ENCODE measurements at places on chromosomes 7 and 10. TPM values are rescaled to one million over a fixed set of nuclear protein-coding genes. Genes with fewer than 3 reads are reported as not detected.

The VWA2 gene
- not detected for polyA plus RNA-seq

DNA sequence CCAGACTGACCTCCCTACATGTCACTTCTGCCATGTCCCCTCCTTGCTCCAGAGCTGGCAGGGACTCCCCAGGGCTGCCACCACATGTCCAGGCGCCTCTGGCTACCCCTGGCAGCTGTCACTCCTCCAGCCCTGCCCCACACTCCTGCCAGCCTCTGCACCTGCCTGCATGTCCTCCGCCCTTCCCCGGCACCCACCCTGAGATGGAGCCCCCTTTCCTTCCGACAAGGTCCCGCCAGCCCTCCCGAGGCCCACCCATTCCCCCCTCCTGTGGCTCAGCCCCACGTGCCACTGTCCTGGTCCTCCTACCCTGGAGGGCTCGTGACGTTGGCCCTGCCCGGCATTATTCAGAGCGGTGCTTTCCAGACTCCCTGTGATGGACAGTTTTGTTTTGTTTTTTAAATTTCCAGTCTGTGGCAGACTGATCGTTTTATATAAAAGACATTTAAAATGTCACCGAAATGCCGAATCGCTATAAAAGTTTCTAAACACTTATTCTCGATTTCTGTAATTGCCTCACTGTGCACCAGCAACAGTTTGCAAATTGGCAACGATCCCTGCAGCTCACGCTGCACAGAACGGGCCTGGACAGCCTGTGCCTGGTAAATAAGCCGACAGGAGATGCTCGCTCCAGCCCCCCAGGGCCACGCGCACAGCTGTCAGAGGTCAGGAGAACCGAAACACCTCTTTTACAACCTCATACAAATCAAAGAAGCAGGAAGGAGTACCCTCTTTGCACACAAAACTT, 111.1 kb upstream of the SH2B2 start:
- peaks cover 4% of the 10 kb centered on the region for H3K36me3 ChIP-seq
- H3K27me3 ChIP-seq, result peaks cover 2% of the 10 kb centered on the region

DNA sequence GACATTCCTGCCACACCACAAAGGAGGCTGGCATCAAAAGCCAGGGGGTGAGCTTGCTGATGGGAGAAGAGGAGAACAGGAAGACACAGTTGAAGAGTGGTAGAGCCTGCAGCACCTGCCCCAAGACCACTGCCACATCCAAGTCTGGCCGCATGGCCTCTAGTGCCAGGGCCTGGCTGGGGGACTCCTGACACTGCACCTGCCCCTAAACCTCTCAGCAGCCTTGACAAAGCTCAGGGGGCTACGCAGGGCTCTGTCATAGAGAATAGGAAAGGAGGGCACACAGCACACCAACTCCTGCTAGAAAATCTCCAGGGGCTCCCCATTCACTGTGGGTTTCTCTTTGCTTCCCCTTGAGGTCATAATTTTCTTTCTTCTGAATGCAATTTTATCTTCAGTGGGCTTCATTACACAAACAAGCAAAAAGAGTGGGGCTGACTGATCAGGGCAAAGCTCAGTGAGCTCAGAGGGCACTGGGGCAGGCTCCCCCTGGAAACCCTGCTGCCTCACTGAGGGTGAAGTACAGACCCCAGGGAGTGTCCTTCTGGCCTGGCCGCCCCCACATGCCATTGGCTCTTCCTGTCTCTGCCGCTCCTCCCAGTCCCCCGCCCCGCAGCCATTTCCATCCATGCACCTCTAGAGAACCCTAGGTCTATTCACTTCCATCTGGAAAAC, 37.2 kb downstream of the VOPP1 start:
- no peaks in the 10 kb centered on the region for H3K36me3 ChIP-seq
- H3K4me1 ChIP-seq, result peaks cover 90% of the 10 kb centered on the region

DNA sequence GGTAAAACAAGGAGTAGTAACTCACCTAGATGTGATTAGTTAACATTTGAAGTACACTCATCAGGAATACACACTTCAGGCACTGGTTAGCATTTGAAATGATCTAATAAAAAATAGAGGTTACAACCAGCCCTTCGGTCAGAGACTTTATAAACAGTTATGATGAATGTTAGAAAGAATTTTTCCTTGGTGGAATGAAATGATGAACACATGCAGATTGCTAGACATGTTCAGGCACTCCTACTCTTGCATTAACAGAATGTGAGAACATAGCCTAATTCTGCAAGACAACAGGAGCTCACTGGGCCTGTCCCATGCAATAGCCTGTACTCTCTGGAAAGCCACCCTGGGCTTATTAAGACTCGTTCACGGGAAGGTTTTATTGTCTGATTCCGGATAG, 47.3 kb upstream of the TECTB start:
- no peaks in the 10 kb centered on the region for H3K4me1 ChIP-seq
- no peak overlapping the region for H3K4me3 ChIP-seq
- DNase-seq, result no peak
- H3K36me3 ChIP-seq, result no peaks in the 10 kb centered on the region

DNA sequence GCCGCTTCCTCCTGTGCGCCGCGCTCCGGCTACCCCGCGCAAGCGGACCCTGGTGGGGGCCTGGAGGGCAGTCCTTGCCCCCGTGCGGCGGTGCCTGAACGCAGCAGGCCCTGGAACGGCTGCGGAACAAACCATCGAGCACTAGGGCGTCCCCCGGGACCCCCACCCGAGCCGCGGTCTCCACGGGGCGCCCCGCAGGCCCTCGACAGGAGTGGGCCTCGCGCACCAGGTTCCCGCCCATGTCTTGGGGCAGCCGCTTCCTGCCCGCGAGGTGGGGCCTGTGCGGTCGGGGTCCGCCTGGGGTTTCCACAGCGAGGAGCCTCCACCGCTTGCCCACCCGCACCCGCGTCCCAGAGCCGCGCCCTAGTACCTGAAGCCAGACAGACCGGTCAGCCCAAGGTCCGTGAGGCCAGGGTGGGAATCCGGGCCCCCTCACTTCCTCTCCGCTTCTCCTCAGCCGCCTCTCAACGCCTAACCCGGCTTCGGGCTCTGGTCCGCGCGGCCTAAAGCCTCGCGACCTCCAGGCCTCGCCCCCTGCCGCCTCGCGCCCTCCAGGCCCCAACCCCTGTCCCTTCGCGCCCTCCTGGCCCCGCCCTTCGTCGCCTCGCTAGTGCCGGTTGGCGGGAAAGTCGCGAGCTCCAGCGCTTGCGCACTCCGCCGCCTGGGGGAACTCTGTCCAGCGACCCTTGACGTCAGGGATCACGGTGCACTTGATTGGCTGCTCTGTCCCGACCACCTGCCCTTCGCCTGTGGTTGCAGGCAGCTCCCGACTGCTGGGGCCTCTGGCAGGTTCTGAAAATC, 7.0 kb upstream of the GBX1 start:
- peaks cover 6% of the 10 kb centered on the region for H3K4me1 ChIP-seq
- H3K36me3 ChIP-seq, result no peaks in the 10 kb centered on the region
- no peak overlapping the region for H3K27ac ChIP-seq
- DNase-seq, result peak; percentile 51
- H3K4me3 ChIP-seq, result no peak overlapping the region
- H3K27me3 ChIP-seq, result peaks cover 20% of the 10 kb centered on the region

GRCh38 chr10:112951359-112952281, 1.6 kb downstream of the TCF7L2 start:
- no peaks in the 10 kb centered on the region for H3K36me3 ChIP-seq
- DNase-seq, result peak; percentile 45
- peak overlapping the region; percentile 89 for H3K27ac ChIP-seq
- peaks cover 26% of the 10 kb centered on the region for H3K4me1 ChIP-seq
- H3K27me3 ChIP-seq, result peaks cover 21% of the 10 kb centered on the region
- H3K4me3 ChIP-seq, result peak overlapping the region; percentile 97

GRCh38 chr10:13634207-13634606, 47.4 kb downstream of the PRPF18 start:
- H3K36me3 ChIP-seq, result peaks cover 26% of the 10 kb centered on the region
- peaks cover 4% of the 10 kb centered on the region for H3K4me1 ChIP-seq
- H3K27ac ChIP-seq, result peak overlapping the region; percentile 2
- no peak overlapping the region for H3K4me3 ChIP-seq

DNA sequence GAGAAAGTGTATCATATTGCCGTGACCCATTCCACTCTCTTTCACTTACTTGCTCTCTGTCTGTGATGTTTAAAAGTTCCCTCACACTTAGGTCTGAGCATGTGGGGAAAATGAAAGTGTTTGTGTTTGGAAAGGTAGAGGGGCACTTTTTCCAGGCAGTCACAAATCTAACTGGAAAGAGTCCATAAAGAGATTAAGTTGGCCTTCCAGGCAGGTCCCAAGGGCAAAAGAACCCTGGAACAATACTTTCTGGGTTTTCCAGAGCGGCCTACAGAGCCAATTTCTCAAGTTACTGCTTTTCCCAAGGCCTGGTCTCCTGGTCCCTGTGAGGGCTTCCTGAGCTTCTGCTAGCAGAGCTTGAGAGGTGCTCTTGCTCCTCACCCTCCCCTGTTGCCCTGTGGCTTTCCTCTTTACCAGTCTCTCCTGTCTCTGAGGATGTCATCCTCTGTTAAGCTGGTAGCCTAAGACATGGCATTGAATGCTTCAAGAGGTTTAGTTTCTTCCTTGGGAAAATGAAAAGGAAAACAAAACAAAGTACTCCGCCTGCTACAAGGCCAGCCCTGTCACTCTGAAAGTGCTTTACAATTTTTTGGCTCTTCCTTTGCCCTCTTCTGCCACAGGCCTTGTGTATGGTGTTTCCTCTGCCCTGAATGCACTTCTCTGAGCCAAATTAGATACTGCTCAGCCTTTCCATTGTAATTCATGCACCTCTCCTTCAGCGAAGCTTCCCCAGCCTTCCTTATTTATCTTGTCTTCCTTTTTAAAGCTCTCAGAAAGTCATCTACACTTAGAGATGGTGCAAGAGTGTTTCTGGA, 20.1 kb downstream of the TES start:
- no peaks in the 10 kb centered on the region for H3K27me3 ChIP-seq
- no peak for DNase-seq
- peaks cover 100% of the 10 kb centered on the region for H3K4me1 ChIP-seq
- H3K36me3 ChIP-seq, result no peaks in the 10 kb centered on the region

- no peak overlapping the region for H3K4me3 ChIP-seq
- H3K27ac ChIP-seq, result no peak overlapping the region
- DNase-seq, result no peak
- no peaks in the 10 kb centered on the region for H3K36me3 ChIP-seq
- no peaks in the 10 kb centered on the region for H3K4me1 ChIP-seq
Measured at GRCh38 chr7:22414424-22414823, 57.5 kb upstream of the RAPGEF5 start.

DNA sequence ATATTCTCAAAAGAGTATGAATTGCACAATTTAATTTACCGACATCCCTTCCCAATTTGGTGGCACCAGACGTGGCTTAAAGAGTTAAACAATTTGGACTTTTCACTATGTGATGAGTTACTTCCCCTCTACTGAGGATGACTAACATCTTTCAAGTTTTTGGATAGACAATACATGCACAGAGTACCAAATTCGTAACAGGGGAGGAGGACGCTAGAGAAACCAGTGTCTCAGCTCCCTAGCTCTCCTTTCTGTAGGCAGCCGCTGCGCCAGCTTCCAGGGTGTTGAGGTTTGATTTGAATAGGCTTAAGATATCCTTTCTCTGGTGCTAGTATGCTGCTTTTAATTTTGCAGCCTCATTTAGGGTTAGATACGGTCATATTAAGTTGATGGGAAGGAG, 69.2 kb downstream of the GNA12 start:
- no peak overlapping the region for H3K4me3 ChIP-seq
- H3K36me3 ChIP-seq, result no peaks in the 10 kb centered on the region
- DNase-seq, result no peak
- peaks cover 4% of the 10 kb centered on the region for H3K27me3 ChIP-seq
- no peak overlapping the region for H3K27ac ChIP-seq
- H3K4me1 ChIP-seq, result peaks cover 2% of the 10 kb centered on the region
